ENCODE measurements at places on chromosomes 2 and 18. TPM values are rescaled to one million over a fixed set of nuclear protein-coding genes. Genes with fewer than 3 reads are reported as not detected.

Gene SERPINB12
- not detected for total RNA-seq

- peaks cover 33% of the 10 kb centered on the region for H3K4me1 ChIP-seq
- peaks cover 7% of the 10 kb centered on the region for H3K36me3 ChIP-seq
- peak overlapping the region; percentile 0 for H3K4me3 ChIP-seq
- peaks cover 40% of the 10 kb centered on the region for H3K27me3 ChIP-seq
- H3K27ac ChIP-seq, result peak overlapping the region; percentile 1
These were observed 1.5 kb downstream of the LOXL3 start for GRCh38 chr2:74551942-74552913.

GRCh38 chr2:160687629-160688028 lies 194.0 kb upstream of the RBMS1 start:
- no peaks in the 10 kb centered on the region for H3K36me3 ChIP-seq
- no peak for DNase-seq
- no peak overlapping the region for H3K27ac ChIP-seq

Gene ANKRD44
- 141 TPM for total RNA-seq

GRCh38 chr2:196338440-196338839 lies 167.1 kb upstream of the STK17B start:
- no peak overlapping the region for H3K4me3 ChIP-seq
- no peaks in the 10 kb centered on the region for H3K36me3 ChIP-seq
- no peak for DNase-seq

Gene TMEM178A
- total RNA-seq, result 1.9 TPM

Gene KLF11
- 11.0 TPM for total RNA-seq

- peaks cover 74% of the 10 kb centered on the region for H3K4me1 ChIP-seq
- peak overlapping the region; percentile 95 for H3K4me3 ChIP-seq
These were observed 18.0 kb downstream of the C2orf74 start for GRCh38 chr2:61179701-61180639.

- H3K27ac ChIP-seq, result no peak overlapping the region
- H3K36me3 ChIP-seq, result no peaks in the 10 kb centered on the region
- H3K27me3 ChIP-seq, result peaks cover 13% of the 10 kb centered on the region
- peak overlapping the region; percentile 56 for H3K4me3 ChIP-seq
- no peak for DNase-seq
- peaks cover 23% of the 10 kb centered on the region for H3K4me1 ChIP-seq
These were observed 173.3 kb upstream of the SPRED2 start for GRCh38 chr2:65605743-65606058.

DNA sequence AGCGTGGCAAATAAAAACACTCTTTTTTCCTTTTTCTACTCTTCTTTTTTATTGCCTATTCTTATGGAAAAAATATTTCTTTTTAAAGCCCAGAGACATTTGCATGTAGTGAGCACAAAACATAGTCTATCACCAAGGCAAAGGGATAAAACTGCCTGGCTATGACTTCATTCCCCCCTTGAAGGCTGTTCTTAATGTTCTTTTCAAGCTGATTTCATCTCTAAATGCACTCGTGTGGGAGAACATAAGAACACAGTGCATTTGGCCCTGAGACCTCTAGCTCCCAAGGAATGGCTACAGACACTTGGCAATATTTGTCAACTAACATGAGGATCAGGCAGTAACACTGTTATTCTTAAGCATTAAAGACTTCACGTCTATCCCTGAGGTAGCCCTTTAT lies 17.4 kb upstream of the DNAJC10 start:
- H3K27ac ChIP-seq, result no peak overlapping the region
- peaks cover 8% of the 10 kb centered on the region for H3K27me3 ChIP-seq
- H3K36me3 ChIP-seq, result no peaks in the 10 kb centered on the region
- no peak for DNase-seq

- no peak for DNase-seq
- no peaks in the 10 kb centered on the region for H3K4me1 ChIP-seq
- H3K27ac ChIP-seq, result no peak overlapping the region
- no peak overlapping the region for H3K4me3 ChIP-seq
These were observed 6.3 kb upstream of the ECEL1 start for GRCh38 chr2:232493701-232494474.

Gene GLI2
- not detected for total RNA-seq

DNA sequence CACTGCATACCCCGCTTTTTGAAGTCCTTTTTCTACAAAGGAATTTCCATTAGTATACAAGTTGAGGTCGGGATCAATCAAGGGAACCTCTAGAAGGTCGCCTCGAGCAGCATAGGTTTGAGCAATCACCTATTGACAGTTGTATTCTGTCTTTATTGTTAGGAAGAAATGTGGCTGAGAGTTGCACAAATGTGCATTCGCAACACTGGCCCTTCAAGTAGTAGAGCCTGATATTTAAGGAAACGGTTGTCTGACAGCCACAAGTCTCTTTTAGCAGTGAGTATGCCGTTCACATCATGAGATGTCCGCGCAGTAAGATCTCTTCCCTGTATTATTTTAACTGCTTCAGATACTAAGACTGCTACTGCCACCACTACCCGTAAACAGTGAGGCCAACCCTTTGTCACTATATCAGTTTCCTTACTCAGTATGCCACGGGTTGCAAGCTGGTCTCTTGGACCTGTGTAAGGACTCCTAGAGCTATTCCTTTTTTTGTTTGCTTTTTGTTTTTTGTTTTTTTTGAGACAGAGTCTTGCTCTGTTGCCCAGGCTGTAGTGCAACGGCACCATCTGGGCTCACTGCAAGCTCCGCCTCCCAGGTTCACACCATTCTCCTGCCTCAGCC lies 10.0 kb upstream of the STARD7 start:
- no peak for DNase-seq
- no peak overlapping the region for H3K27ac ChIP-seq
- H3K4me1 ChIP-seq, result no peaks in the 10 kb centered on the region
- no peak overlapping the region for H3K4me3 ChIP-seq
- H3K27me3 ChIP-seq, result no peaks in the 10 kb centered on the region

GRCh38 chr2:119721043-119721442 lies 38.7 kb upstream of the PTPN4 start:
- no peak for DNase-seq
- H3K4me3 ChIP-seq, result no peak overlapping the region
- peaks cover 49% of the 10 kb centered on the region for H3K4me1 ChIP-seq
- H3K27ac ChIP-seq, result no peak overlapping the region
- no peaks in the 10 kb centered on the region for H3K27me3 ChIP-seq
- H3K36me3 ChIP-seq, result no peaks in the 10 kb centered on the region

DNA sequence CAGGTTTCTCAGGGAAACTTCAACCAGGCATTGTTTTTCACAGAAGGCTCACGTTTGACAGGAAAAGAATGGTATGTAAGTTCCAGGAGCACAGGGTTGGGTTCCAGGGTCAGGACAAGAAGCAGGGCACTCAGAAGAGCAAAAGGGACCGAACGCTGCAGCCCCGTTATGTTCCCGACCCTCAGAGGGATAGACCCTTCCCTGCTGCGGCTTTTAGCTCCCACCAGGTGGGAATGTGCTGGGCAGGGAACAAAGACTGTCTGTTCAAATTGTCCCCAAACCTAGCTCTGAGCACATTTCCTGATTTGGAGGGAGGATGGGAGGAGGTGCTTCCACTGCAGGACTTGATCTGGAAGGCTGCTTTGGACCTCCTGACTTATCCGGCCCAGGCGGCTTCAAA lies 130.1 kb downstream of the RAB3GAP1 start:
- DNase-seq, result no peak
- H3K27me3 ChIP-seq, result no peaks in the 10 kb centered on the region
- H3K27ac ChIP-seq, result no peak overlapping the region
- H3K4me1 ChIP-seq, result no peaks in the 10 kb centered on the region

GRCh38 chr18:47936952-47937351 lies 6.5 kb upstream of the SMAD2 start:
- H3K27ac ChIP-seq, result no peak overlapping the region
- H3K36me3 ChIP-seq, result no peaks in the 10 kb centered on the region
- no peak for DNase-seq
- H3K4me3 ChIP-seq, result no peak overlapping the region
- peaks cover 5% of the 10 kb centered on the region for H3K4me1 ChIP-seq

GRCh38 chr2:241906826-241907570 lies 37.5 kb downstream of the RTP5 start:
- no peak overlapping the region for H3K4me3 ChIP-seq
- H3K4me1 ChIP-seq, result no peaks in the 10 kb centered on the region
- peaks cover 5% of the 10 kb centered on the region for H3K36me3 ChIP-seq
- H3K27ac ChIP-seq, result no peak overlapping the region

DNA sequence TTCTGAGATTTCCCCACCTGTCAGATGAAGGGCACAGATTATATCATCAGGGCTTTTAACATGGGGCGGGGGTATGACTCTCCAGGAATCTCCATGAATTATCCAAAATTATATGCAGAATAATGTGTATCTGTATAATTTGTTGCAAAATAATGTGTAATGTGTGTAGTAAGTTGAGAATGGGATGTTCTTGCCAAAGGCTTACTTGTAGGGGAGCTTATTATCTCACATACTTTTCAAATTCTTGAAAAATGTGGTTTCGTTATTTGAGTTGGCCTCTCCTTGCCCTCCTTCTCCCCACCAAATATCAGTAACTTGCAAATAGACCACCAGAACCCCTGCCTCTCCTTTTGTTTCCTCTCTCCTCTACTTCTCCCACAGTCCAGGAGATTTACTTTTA lies 35.6 kb downstream of the UBR3 start:
- H3K27me3 ChIP-seq, result no peaks in the 10 kb centered on the region
- H3K27ac ChIP-seq, result no peak overlapping the region
- H3K4me1 ChIP-seq, result peaks cover 19% of the 10 kb centered on the region
- peaks cover 2% of the 10 kb centered on the region for H3K36me3 ChIP-seq
- no peak overlapping the region for H3K4me3 ChIP-seq

Measured in activated T-cell treated with anti-CD3 and anti-CD28 coated beads, Interleukin-2, amount 50 U/mL, for 72 hours (primary cell).